AG08395 (cell line): ENCODE measurements at places on chromosomes 6 and 20.

GRCh38 chr20:36261389-36262105 is 25.3 kb downstream of the AAR2 start:
- DNase-seq = no peak

- DNase-seq = no peak
These were observed 24.3 kb upstream of the ZNF217 start for GRCh38 chr20:53617791-53618489.

DNA sequence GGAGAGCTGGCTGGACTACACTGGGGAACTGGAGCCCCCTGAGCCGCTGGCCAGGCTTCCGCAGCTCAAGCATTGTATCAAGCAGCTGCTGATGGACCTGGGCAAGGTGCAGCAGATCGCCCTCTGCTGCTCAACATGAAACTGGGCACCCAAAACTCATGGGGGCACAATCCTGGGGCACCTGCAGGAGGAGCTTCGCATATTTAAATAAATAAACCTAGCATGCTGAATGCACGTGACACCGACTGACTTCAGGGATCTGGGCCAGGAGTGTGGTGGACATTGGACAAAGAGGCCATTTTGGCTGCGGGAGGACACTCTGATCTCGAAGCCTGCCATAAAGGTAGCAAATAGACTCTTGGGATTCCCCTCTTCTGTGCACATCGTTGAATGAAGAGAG is 6.8 kb downstream of the SCAND1 start:
- peak; percentile 16 for DNase-seq

- DNase-seq = no peak
These were observed 181.0 kb downstream of the PLCB1 start for GRCh38 chr20:8313073-8313472.

GRCh38 chr6:18861204-18861603 is 474.1 kb downstream of the RNF144B start:
- no peak for DNase-seq

GRCh38 chr20:46970937-46971630 is 76.4 kb downstream of the EYA2 start:
- peak; percentile 72 for DNase-seq

DNA sequence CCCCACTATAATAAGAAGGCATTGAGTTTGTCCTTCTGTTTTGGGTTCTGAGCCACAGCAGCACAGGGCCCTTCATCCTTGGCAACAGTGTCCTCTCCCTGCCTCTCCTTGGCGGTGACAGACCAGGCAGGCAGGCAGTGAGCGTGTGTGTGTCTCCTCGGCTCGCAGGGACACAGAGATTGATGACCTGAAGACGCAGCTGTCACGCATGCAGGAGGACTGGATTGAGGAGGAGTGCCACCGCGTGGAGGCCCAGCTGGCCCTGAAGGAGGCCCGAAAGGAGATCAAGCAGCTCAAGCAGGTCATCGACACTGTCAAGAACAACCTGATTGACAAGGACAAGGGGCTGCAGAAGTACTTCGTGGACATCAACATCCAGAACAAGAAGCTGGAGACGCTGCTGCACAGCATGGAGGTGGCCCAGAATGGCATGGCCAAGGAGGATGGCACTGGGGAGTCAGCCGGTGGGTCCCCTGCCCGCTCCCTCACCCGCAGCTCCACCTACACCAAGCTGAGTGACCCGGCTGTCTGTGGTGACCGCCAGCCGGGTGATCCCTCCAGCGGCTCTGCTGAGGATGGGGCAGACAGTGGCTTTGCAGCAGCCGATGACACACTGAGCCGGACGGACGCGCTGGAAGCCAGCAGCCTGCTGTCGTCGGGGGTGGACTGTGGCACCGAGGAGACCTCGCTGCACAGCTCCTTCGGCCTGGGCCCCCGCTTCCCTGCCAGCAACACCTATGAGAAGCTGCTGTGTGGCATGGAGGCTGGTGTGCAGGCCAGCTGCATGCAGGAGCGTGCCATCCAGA is 24.0 kb downstream of the SDCBP2 start:
- DNase-seq = no peak

DNA sequence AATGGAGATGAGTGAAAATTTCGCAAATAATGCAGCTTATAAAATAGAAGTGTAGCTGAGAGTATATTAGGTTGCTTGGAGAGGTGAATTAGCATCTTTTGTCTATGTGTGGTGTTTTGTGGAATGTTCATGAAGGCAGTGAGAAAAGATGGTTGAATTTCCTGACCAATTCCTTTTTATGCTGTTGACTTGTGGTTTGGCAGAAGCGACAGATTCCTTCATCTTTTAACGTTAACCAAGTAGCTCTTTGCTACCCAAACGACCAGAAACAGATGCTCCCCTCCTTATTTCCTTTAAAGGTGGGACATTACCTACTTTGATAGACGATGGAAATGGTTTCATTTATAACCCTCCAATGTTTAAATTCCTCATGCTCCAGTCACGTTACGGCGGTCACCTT is 390.5 kb downstream of the QKI start:
- no peak for DNase-seq

- DNase-seq = no peak
These were observed 35.5 kb downstream of the PYGB start for GRCh38 chr20:25283221-25283951.

DNA sequence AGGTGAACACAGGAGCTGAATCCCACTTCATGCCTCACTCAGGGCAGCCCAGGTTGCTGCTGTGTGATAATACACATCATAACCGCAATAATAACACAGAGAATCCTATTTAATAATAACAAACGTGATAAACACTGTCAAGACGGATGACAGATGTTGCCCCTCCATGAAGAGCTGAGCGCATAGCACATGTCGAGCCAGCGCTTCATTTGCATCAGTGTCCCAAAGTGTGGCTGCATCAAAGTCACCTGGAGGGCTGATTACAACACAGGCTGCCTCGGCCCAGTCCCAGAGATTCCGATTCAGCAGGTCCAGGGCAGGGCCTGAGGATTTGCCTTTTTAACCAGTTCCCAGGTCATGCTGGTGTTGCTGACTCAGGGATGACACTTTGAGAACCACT is 198.5 kb downstream of the QKI start:
- DNase-seq = no peak

DNA sequence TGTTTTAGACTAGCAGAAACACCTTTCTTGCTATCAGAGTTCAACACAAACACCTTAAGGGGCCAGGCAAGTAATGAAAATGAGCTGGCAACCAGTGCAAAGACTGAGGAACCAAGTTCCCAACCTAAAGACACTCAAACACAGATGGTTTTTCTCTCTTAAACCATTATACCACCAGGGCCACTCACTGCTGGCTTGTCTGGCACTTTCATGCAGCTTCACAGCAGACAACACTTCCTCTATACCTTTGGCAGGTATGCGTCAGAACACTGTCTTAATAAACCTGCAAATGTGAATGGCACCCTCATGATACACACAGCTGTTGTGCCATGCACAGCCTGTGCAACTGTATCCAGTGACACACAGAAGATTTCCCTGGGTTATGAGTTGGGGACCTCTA is 41.6 kb downstream of the NFATC2 start:
- no peak for DNase-seq

GRCh38 chr6:119040636-119041035 is 37.8 kb downstream of the FAM184A start:
- DNase-seq = no peak

- DNase-seq = no peak
These were observed 161.8 kb downstream of the NFATC2 start for GRCh38 chr20:51380401-51381385.

- no peak for DNase-seq
These were observed 127.4 kb downstream of the MYLK4 start for GRCh38 chr6:2623295-2623694.

DNA sequence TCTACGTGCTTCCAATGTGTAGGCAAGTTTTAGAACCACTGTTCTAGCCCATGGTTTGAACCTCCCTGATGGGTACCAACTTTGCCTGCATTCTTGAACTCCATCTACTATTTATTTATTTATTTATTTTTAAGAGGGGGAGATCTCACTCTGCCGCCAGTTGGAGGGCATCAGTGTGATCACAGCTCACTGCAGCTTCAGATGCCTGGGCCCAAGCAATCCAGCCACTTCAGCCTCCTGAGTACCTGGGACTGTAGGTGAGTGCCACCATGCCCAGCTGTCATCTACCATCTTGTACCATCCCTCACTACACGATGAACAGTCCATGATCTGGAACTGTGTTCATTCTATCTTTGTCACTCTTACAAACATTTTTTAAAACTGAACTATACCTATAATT is 28.2 kb downstream of the HLA-F start:
- DNase-seq = no peak

GRCh38 chr20:37827605-37828004 is 75.3 kb upstream of the VSTM2L start:
- DNase-seq = no peak

- no peak for DNase-seq
These were observed 115.6 kb downstream of the TCP11 start for GRCh38 chr6:35025232-35026188.

GRCh38 chr6:4426968-4427367 is 291.6 kb upstream of the ECI2 start:
- DNase-seq = no peak

GRCh38 chr20:51339721-51340450 is 202.6 kb downstream of the NFATC2 start:
- DNase-seq = no peak

- DNase-seq = no peak
These were observed 12.2 kb upstream of the PRND start for GRCh38 chr20:4709261-4710105.

GRCh38 chr6:15511248-15512125 is 151.3 kb downstream of the DTNBP1 start:
- no peak for DNase-seq

DNA sequence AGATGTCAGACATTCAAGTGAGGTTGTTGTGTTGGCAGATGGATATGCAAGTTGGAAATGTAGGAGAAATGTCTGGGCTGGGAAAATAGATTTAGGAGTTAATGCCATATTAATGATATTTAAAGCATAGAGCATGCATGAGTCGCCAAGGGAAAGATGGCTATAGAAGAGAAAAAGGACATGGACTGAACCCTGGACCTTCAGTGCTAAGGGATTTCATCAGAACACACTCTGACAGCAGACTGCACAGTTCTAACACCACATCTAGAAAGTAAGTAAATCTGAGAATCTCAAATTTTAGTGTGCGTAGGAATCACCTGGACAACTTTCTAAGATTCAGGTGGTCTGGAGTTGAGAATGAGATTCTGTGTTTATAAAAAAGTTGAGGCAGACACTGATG is 17.3 kb upstream of the POLR1H start:
- DNase-seq = no peak

- peak; percentile 29 for DNase-seq
These were observed 105.5 kb downstream of the HUS1B start for GRCh38 chr6:551405-551804.

- DNase-seq = peak; percentile 54
These were observed 115.9 kb downstream of the CD24 start for GRCh38 chr6:106858653-106859092.

DNA sequence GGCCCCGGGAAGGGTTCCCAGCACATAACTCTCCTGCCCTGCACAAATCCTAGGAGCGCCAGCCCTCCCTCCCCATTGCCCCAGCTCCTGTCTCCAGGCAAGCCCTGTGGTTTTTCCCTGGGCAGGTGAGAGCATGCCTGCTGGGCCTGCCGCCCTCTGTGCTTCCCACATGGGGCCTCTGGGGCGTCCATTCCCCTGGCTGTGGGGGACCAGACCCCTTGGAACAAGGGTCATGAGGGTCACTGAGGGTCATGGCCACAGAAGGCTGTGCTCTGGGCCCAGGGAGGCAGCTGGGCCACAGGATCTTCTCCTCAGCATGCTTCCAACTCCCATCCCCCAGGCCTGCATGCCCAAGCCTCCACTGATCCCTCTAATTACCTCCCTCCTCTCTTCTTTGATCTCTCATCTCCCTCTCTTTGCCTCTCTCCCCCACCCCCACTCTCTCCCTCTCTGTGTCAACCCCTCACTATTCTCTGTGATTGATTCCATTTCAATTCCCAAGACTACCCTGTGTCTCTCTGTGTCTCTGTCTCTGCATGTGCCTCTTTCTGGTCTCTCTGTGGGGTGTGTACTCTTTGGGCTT is 6.1 kb downstream of the MDFI start:
- no peak for DNase-seq
